NT2/D1 (cell line): ENCODE measurements at places on chromosomes 12 and 14.
A peak's percentile ranks its signal among the peaks of the same experiment; 100 is the strongest.

DNA sequence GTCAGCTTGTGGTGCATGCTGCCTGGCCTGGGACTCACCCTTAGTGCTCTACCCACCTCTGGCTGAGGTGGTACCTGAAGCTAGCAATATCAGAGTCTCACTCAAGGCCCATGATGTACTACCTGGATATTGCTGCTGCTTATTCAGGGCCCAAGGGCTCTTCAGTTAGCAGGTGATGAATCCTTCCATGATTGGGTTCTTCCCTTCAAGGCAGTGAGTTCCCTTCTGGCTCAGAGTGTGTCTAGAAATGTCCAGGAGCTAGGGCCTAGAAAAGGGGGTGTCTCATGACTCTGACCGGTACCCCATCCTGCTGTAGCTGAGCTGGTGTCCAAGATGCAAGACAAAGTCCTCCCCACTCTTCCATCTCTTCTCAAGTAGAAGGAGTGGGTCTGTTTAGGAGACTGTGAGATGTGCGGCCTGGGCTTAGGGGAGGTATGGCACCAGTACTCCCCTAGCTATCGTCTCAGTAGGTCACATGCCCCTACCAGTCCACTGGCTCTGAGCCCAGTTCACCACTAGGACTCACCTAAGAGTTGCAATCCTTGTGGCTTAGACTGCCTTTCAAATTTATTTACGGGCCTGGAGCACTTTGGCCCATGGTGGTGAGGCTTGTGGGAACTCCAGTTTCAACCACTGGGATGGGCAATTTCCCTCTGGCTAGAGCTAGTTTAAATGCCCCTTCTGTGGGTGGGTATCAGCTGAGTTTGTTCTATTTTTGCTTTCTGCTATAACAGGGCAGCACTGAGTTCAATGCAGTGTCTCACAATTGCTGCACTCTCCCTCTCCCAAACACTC is 12.2 kb downstream of the PRORP start:
- DNase-seq = no peak

DNA sequence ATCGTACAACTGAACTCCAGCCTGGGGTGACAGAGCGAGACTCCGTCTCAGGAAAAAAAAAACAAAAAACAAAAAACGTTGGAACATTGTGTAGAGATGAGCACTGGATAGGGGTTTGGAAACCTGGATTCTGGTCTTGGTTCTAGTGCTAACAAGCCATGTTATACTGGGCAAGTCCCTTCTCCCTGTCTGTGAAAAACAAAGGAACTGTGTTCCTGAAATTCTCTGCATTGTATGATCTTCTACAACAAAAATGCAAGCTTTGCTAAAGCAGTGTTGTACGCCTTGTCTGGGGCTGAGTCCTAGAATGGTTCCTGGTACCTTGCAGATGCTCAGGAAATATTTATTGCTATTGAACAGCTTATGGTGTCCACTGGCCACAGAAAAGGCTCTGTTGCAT is 13.4 kb downstream of the GPRC5D start:
- DNase-seq = no peak

DNA sequence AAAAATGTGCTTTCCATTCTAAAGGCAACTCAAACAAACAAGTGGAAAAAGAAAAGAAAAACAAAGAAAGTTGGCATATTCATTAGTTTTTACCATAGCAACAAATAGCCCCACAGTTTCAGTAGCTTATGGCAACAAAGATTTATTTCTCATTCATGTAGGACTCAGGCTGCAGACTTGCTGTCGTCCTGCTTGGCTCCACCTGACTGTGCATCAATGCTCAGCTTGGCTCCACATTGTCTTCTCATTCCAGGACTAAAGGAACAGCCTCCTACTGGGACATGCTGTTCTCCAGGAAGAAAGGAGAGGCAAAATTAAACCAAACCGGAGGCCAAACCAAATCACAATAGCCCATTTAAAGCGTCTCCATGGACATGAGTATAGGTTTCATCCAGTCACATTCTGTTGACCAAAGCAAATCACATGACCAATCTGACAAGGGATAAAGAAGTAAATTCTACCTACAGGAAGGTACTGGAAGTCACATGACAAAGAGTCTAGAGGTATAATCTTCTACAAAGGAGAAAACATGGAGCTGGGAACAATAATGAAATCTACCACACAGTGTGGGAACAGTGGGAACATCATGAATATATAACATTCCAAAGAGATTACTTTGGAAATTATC is 222.5 kb downstream of the PIK3C2G start:
- peak; percentile 51 for DNase-seq

- no peak for DNase-seq
These were observed 30.3 kb downstream of the NDUFA12 start for GRCh38 chr12:94973221-94973620.

DNA sequence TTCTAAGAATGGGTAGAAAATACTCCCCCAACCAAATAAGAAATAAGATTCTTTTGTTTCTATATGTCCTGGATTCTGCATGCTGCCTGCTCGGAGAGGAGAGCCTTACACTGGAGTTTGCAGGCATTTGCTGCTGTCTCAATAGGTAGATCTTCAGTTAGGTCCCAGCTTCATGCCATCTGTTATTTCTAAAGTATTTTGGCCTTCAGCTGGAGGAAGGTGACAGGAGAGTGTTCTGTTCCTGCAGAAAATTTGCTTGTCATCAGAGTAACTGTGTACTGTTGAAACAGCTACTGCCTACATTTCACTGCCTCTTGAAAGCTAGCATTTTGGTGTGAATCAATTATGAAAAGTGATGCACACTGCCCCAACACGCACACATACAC is 966.9 kb downstream of the NRXN3 start:
- DNase-seq = no peak

DNA sequence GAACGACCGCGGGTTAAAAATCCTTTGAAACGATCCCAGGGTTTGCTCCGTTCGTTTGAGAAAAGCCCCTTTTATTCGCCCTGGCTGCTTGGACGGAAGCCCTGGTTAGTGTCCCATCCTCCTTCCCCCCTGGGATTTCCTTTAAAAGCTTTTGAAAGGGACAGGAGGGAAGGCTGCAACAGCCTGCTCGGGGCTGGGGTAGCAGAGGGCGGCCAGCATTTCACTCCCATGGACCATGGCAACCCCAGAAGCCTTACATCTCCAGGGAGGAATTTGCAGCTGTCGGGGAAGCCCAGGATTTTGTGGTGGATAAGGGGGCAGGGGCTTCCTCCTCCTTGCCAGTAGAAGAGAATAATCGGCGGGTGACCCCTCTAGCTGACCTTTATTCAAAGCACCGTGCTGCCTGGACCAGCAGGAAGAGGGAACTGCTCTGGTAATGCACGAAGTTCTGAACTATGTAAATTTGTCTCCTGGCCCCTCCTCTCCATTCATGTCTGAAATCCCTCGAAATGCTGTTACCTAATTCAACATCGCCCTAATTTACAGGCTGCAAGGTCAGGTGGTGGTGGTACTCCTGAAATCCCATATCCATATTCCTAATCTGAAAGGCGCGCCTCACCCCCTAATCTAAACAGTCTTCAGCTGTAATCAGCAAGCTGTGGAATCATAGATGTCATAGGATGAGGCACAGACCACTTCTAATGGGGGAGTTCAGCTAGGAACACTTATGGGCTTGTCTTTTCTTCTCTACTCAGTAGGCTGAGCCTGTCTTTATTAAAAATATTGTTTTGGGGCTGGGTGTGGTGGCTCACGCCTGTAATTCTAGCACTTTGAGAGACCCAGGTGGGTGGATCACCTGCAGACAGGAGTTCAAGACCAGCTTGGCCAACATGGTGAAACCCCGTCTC is 1.0 kb upstream of the CLIP1 start:
- DNase-seq = peak; percentile 52

GRCh38 chr14:73780391-73780790 is 66.2 kb upstream of the PNMA1 start:
- DNase-seq = no peak

- DNase-seq = no peak
These were observed 999.3 kb downstream of the VRK1 start for GRCh38 chr14:97796511-97796910.

DNA sequence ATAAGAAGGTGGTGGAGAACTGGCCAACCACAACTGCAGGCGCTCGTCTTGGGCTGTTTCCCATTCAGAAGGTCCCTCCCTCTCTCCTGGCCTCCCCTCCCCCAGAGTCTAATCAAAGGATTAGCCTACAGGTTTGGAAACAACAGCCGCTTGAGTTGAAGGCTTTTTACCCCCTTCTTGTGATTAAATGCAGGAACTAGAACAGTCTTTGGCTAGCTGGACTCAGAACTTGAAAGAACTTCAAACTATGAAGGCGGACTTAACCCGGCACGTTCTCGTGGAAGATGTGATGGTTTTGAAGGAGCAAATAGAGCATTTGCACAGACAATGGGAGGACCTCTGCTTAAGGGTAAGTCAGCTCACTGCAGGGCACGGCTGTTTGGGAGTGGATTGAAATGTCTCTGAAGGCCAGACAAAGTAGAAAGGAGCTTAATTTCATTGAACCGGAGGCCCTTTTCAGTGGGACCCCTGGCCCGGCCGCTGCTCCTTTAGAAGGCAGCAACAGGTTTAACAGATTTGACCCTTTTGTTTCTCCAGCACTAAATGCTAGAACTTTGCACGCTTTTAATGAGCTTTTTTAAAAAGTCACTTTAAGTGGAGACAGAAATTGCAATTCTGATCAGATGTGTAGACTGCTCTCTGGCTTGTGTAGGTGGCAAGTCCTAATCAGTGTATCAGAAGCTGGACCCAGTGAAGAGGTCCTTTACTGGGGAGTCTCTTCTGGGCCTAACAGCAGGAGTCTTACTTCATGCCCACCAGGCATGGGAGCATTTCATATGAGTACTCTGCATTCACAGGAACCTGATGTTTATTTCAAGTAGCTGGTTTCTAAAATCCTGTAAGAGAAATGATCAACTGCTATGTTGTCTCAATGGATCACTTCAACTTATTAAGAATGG is 107.7 kb downstream of the ESR2 start:
- DNase-seq = peak; percentile 64

GRCh38 chr14:76203086-76204001 is 51.6 kb downstream of the GPATCH2L start:
- no peak for DNase-seq

DNA sequence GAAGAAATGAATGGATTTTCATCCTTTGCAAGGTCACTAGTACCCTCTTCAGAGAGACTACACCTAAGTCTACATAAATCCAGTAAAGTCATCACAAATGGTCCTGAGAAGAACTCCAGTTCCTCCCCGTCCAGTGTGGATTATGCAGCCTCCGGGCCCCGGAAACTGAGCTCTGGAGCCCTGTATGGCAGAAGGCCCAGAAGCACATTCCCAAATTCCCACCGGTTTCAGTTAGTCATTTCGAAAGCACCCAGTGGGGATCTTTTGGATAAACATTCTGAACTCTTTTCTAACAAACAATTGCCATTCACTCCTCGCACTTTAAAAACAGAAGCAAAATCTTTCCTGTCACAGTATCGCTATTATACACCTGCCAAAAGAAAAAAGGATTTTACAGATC is 40.8 kb downstream of the SPATA7 start:
- DNase-seq = no peak

DNA sequence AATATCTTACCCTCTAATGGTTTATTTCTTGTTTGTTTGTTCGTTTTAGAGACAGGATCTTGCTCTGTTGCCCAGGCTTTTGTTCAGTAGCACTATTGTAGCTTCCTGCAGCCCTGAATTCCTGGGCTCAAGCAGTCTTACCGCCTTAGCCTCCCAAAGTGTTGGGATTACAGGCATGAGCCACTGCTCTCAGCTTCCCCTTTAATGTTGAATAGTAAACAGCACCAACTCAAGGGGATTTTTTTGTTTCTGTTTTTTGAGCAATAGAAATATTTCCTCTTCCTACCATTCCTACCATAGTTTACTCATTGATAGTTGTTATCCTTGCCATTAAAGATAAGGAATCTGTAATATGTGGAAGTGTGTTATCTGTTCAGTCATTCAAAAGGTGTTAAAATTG is 10.7 kb downstream of the ARID4A start:
- DNase-seq = no peak

DNA sequence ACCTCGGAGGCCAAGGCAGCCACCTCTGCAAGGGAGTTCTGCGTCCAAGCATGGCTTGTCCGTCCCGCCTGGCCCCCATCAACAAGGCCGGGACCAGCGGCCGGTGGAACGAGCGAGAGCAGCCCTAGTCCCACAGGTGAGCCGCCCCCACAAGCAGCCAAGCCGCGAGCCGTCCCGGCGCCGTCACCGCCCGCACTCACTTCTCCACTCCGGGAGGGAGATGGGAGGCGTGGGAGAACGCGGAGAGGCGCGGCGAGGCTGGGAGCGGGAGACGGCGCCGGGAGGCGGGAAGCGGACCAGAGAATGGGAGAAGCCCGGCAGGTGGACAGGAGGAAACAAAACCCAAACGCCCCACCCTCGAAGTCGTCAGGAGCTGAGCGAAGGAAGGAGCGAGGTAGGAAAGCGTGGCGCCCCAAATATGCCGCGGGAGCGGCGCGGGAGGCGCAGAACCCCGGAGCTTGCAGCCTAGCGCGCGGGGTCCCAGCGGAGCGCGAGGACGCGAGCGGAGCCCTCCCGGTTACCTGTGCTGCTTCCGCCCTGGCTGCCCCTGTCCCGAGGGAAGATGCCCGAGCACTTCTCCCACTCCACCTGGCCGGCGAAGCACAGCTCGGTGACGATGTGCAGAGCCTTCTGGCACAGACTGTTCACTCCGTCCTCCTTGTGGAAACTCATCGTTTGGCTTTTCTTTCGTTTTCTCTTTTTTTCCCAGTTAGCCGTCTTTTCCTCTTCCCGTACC is 600 bp downstream of the SYT10 start:
- peak; percentile 39 for DNase-seq

DNA sequence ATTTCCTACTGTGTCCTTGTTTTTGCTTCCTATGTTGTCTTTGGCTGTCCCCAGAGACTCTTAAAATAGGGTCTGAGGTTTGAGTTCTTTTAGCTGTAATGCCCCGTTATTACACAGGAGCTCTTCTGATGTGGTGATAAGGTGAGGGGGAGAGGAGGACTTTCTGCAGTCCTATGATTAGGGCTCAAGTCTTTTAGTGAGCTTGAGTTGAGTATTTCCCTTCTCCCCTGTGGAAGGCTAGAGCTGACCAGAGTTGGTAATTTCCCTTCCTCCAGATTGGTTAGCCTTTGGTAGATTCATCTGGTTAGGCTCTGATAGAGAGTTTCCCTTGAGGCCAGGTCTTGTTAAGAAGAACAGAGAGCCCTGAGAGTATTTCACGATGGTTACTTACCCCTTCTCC is 4.3 kb upstream of the HIF1A start:
- DNase-seq = no peak

GRCh38 chr12:100612606-100613005 is 39.1 kb downstream of the GAS2L3 start:
- DNase-seq = no peak

- no peak for DNase-seq
These were observed 12.2 kb downstream of the TNFRSF1A start for GRCh38 chr12:6329703-6330064.

- no peak for DNase-seq
These were observed 6.4 kb downstream of the PDE1B start for GRCh38 chr12:54555670-54556257.
